ENCODE measurements at places on chromosomes 6 and 20.

DNA sequence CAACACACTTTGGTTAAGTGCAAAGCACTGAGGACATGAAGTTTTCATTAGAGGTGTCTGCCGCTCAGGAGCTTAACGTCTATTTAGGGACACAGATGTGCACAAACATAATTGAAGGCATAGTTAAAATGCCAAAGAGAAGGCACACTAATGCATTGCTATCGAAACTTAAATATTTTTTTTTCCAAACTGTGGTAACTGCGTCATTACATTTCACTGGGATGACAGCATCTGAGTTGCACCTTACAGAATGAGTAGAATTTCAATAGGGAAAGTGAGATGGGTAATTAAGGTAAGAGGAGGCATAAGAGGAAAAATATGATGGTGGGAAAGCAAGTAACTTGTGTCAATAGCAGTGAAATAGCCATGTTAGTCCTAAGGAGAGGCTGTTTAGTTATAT is 75.1 kb upstream of the ADGRG6 start:
- DNase-seq, result no peak

DNA sequence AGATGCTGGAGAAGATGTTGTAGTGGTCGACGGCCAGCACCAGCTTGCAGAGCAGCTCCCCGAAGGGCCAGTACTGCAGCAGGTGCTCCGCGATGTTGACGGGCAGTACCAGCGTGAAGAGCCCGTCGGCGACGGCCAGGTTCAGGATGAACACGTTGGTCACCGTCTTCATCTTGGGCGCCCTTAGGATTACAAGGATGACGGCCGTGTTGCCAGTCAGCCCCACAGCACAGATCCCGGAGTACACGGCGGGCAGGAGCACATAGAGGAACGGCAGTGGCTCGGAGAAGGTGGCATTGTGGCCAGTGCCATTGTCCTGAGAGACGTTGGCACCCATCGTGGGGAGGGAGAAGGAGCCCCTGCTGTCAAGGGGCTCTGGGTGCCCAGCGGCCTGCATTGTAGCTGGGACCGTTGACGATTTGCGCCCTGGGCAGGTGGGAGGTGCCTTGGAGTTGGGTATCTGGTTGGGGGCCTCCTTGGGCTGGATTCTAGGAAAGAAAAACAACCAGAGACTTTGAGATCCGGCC is 867 bp downstream of the NPBWR2 start:
- DNase-seq, result no peak

DNA sequence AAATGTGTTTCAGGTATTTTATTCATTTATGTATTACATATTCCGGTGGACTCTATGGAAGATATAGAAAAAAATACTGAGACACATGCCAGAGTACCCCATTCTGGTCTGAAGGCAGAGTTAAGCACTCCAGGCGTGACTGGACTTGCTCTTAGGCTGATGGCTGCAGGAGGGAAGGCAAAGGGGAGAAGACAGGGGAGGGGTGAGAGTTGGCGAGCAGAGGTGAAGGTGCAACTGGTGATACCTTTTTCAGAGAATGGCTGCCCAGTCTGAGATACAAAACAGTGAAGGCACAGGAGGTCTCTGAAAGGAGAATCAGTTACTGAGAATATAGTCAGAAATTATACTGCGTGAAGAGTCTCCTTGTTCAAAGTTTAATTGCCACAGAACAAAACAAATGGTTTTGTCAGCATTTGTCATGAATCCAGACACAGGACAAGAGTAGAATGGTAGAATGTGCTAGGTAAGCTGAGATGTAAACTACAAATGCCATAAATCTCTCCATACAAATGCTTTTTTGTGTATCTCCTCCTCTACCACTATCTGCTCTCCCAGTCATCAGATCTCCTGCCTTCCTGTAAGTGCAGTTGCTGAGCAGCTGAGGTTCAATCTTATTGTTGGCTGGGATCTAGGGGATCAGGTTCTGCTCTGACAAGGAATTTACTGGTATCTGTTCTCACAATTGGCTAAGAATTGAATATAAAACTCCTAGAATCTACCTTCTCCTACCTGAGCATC is 104.2 kb upstream of the DST start:
- no peak for DNase-seq

DNA sequence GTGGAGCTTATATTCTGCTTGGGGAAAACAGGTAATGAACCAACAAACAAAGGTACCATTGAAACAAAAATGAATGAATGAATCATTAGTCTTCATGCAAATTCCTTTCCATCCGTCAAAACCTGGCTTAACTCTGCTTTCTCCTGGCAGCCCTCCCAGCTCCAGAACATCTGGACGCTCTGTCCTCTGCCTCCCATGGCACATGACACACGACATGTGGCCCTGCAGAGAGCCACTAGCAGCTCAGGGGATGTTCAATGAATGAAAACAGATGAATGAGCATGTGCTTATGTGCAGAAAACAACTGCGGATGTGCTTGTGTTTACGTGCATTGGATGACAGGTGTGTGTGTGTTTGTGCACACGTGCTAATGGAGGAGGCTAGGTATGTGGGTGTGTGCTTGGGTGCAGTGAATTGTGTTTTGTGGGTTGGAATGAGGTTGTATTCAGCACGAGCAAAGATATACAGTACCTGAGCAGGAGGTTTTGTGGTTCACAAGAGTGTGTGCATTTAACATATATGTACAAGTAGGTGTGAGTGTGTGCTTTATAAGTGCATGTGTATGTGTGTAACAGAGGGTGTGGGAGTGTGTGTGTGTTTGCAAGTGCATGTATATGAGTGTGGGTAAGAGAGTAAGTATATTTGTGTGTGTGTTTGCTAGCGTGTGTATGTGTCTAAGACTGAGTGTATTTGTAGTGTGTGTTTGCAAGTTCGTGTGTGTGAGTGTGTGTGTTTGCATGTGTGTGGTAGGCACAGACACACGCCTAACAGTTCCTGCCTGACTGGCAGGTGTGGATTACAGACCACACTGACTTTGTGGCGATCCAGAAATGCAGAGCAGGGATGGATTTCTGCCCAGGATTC is 374.1 kb upstream of the SULF2 start:
- no peak for DNase-seq

GRCh38 chr6:154440422-154441043 is 70.0 kb downstream of the CNKSR3 start:
- no peak for DNase-seq

DNA sequence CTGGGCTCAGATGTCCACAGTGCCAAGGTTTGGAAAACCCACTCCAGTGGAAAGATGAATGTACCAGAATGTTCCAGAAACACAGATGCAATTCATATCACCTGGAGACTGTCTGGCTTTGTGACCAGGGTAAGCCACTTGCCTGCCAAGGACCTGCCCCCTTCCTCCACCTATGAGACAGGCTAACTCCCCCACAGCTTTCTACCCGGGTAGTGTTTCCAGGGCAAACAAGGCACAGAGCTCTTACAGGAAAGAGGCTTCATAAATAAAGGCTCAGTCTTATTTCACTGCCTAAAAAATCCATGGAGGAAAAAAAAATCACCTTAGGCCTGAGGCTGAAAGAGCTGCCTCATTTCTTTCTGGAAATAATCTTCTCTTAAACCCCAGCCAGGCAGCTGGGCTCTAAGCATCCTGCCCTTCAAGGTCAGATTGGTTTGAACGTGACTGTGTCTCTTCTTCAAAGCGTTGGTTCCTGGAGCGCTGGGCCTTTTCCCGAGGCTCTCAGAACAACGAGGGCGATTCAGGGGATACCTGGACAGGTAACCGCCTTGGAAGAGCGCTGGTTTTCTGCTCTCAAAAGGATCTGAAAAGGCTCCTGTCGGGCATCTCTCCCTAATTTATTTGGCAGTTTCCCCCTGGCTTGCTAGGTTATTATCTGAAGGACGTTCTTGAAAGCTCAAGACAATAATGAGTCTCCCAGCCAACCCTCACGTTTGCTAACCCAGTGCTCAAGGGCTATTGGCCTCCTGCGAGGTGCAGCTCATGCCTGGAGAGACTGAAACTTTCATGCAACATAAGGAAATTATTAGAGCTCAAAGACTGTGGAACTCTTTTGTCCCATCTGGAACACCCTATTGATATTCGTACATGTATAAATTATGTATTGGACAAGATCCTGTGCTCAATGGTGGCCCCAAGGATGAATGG is 199.2 kb upstream of the PMEPA1 start:
- DNase-seq, result no peak

DNA sequence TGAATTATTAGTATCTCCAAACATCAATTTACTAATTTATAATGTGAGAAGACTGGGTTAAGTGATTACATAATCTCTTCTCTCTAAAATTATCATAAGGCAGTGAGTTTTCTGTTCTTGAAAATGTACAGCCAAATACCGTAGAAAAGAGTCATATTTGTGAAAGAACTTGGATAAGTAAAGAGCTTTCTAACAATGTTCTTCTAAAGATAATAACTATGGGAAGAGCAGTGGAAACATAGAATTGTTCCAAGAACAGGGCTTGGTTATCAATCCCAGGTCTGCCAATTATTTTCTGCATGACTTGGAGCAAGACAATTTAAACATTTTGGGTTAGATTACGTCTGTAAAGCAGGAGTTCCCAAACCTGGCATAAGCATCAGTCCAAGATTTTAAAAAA is 198.1 kb upstream of the SGK1 start:
- DNase-seq, result no peak
